Vagina (tissue), 2 donors: ENCODE measurements at places on chromosomes 13 and 19.

DNA sequence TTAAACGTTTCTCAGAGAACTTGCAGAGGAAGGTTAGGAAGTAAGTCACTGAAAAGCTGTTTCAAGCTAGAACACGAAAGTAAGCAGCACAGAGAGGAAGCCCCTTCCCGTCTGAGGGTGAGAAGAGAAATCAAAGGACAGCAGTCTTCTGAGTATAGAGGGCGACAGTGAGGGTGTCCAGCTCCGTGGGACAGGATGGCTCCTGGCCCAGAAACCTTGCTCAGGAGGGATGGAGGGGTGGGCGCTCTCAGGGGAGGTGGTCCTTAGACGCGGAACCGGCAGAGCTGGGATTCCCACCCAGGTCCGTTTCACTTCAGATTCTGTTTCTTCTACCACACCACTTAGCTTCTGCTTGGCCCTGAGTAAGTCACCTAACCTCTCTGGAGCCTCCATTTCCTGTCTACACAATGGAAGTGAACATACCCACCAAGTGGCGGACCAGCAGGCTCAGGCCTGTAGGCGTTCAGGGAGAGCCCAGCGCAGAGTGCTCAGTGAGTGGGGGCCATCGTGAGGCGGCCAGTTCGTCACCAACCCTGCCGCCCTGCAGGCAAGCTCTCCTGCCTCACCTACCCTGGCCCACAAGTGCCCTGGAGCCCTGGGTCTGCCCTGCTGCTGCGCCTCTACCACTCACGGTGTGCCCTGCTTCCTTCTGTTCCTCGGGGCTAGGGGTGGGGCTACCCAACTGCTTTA lies 5.5 kb upstream of the RSPH6A start:
- no peak for DNase-seq

- DNase-seq, result no peak
Measured at GRCh38 chr13:49319551-49319950, 71.8 kb downstream of the CDADC1 start.

DNA sequence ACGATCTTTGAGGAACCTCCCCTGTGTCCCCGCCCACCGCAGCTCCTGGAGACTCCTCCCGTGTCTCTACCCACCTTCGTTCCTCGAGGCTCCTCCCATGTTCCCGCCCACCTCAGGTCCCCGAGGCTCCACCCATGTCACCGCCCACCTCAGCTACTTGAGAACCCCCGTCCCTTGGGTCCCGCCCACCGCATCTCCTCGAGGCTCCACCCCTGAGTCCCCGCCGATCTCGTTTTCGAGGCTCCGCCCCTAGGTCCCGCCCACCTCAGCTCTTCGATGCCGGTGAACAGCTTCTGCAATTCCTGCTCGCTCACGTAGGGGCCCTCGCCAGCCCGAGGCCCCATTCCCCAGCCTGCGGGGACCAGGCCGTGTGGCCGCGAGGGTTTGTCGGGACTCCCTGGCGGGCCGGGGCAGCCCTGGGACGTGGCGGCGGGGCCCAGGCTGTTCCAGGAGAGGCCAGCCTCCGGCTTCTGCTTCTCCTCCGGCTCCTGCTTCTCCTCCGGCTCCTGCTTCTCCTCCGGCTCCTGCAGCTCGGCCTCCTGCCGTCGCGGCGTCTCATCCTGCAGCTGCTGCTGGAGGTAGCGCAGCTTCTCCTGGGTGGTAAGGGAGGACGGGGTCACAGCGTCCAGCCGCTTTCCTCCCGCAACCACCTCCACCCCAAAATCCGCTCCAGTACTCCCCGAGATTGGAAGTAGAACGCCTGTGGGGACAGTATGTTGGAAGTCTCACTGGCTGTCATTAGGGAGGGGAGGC lies 16.7 kb downstream of the TSKS start:
- DNase-seq, result no peak

GRCh38 chr13:22883262-22883840 lies 297.4 kb upstream of the SGCG start:
- DNase-seq, result no peak

DNA sequence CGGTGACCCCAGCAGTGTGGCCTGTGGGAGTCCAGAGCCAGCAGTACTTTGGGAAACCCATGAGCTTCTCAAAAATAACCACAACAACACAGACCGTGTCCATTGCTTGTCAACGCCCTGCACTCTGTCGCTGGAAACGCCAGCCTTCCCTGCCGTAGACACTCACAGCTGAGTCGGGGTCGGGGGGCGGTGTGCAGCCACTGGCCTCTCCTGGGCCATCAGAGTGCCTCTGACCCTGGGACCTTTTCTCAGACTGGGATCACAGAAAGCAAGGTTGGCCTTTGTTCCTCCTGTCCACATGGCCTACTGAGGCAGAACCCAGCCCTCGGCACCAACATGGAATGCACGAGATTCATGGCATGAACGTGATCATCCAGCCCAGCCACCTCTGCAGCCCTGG lies 95.7 kb downstream of the TUBA3C start:
- no peak for DNase-seq

DNA sequence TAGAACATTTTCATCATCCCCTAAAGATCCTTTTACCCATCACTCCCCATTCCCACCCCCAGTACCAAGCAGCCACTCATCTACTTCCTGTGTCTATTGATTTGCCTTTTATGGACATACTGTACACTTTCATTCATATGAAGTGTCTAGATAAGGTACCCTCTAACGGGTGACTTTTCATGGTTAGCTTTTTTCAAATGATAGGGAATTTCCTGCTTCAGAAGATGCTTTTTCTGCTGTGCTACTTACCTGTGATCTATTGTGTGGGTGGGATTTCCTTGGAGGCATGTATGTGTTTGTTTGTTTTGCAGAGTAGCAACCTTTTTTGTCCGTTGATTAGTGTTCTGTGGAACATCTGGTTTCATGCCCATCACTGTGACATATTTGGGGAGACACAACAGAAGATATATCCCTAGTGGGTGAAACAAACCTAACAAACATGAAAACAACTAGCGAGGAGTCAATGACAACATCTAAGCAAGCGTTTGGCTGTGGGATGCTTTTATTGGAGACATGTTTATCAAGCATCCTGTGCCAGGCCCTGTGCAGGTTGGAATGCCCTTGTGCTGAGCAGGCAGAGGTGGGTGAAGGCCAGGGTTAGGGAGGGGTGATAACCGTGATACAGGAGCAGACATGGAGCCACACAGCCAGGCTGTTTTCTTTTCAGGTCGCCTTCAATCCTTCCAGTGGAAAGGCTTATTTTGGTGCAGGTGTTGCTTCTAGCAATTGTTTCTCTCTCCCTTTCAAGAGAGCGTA lies 17.6 kb downstream of the SPINT2 start:
- no peak for DNase-seq

DNA sequence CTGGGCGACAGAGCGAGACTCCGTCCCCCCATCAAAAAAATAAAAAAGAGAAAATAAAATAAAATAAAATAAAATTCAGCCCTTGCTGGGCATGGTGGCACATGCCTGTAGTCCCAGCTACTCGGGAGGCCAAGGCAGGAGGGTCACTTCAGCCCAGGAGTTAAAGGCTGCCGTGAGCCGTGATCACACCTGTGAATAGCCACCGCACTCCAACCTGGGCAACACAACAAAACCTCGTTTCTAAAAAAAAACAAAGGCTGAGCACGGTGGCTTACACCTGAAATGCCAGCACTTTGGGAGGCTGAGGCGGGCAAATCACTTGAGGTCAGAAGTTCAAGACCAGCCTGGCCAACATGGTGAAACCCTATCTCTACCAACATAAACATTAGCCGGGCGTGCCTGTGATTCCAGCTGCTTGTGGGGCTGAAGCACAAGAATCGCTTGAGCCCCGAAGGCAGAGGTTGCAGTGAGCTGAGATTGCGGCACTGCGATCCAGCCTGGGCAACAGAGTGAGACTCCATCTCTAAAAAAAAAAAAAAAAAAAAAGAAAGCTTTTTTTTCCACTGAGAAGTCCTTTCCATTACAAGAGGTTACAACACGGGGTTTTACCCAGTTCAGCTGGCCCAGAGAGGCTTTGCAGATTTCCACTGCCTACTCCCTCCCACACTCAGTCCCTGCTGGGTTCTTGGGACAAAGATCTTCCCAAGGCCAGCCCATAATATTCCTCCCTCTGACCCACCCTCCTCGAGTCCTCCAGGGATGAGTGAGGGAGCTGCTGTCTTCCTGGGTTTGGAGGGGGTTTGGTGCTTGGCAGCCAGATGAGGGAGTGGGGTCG lies 6.4 kb downstream of the ANGPTL4 start:
- no peak for DNase-seq

DNA sequence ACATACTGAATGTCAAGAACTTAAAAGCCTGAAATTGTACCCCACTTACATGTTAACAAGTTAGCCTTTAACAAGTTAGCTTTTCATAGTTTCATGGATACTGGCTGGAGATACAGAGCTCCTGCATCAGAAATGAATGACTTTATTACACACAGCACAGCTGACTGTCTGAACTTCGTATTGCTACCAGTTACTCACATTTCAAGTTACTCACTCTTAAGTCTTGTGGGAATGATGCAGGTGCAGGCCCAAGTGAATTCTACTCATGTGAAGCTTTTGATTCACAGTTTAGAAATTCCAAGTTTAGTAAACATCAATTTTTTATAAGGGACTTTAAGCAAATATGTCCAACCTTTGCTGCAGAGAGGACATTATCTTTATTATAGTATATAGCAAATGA lies 762.2 kb upstream of the PRR20A start:
- no peak for DNase-seq

- no peak for DNase-seq
Measured at GRCh38 chr13:68304286-68304893, 1074.3 kb upstream of the PCDH9 start.

DNA sequence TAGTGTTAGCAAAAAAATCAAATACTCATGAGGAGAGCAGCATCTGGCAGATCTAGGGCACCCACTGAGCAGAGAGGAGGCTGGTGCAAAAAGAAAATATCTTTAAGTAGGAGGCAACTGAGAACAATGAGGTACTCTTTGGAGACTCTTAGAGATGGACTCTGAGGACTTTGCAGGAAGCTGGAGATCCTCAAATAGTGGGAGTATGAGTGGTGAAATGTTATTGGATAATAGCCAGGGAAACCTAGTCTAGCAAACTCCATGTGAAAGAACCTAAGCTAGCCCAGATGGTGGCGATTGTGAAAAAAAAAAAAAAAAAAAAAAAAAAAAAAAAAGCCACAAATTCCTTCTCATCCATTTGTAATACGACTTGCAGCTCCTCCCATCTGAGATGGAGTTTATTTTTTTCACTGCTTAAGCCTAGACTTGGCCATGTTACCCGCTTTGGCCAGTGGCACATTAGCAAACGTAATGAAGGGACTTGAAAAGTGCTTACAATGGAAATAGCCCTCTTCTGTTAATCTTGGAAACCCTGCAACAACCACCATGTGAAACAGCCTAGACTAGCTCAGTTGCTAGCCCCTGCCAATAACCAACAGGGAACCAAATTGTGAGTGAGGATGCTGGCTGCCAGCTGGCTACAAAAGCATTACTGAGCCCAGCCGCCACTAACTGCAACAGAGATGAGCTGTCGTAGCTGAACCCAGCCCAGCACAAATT lies 476.2 kb downstream of the KLF12 start:
- no peak for DNase-seq

GRCh38 chr13:86569119-86569518 lies 769.9 kb upstream of the SLITRK6 start:
- DNase-seq, result no peak

DNA sequence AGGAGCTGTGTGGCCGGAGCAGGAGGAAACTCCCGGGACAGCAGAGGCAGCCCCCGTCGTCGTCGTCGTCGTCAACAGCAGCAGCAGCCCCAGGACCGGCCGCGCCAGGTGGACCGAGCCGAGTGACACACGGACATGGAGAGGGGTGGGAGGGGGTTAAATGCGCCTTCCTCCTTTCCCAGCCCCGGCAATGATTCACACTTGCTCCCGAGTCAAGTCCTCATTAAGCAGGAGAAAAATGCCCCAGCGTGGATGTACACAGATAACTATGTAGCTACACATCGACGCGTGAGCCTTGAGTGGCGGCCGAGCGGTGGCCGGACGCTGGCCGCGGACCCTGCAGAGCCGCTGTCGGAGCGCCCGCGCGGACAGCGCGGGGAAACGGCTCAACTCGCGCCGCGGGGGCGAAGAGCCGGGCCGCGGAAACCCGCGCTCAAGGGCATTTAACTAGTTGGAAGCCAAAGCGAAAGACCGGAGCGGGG lies 645 bp downstream of the UBL3 start:
- no peak for DNase-seq

- no peak for DNase-seq
Measured at GRCh38 chr13:99966064-99966805, 5.3 kb downstream of the ZIC5 start.

GRCh38 chr13:72963762-72964161 lies 95.0 kb upstream of the KLF5 start:
- no peak for DNase-seq

DNA sequence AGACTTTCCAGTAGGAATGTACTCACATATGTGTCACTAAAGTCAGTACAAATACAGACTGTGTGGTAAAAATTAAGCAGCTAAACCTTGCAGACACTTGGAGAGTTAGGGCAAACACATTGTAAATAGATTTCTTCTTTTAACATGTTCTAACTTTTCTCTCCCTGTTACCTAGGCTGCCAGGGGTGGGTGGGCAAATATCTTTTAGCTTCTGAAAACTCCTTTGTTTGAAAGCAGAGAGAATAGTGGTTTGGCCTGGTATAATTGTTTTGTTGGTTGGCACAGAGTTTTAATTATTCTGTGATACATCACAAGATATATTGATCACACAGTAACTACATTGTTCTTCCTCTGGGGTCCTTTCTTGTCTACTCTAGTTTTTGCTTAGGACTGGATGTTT lies 289.8 kb upstream of the DACH1 start:
- no peak for DNase-seq

DNA sequence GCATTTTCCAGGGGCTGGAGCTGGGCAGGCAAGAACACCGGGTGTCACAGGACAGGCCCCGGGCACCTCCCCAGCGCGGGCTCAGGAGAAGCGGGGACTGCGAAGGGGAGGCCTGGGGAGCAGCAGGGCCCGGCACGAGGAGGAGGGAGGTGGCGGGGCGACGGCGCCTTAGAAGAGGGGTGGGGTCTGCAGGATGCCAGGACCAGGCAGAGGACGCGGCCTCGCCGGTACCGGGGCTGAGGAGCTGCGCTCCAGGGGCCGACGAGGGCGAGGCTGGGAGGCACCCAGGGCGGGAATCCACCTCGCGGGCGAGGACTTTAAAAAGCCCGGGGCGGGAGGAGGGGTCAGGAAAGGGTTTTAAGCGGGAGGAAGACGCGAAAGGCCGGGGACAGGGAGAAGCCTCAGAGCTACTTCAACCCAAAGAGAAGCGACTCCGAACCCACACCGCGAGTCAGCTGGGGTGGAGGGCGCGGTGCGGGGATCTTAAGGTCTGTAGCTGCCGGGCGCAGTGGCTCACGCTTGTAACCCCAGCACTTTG lies 665 bp downstream of the ZNF347 start:
- no peak for DNase-seq

DNA sequence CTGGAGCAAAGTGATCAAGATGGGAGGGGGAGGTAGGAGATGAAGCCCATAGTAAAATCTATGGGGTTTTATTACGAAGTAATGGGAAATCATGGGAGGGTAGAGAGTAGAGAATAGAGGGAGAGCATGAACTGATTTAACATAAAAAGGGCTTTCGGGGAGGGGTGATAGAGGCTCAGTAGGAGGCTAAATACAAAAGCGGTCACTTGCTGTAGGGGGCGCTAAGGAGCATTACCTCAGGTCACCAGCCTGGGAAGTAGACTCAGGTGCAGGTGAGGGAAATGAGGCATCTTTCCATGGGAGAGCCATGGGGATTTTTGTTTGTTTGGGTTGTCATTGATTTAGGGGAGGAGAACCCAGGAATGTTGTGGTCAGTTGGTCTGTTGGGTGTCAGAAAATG lies 14.1 kb downstream of the KRTDAP start:
- DNase-seq, result no peak

- DNase-seq, result no peak
Measured at GRCh38 chr13:28485996-28486543, 8.9 kb downstream of the FLT1 start.
